AG20443 (cell line): ENCODE measurements at places on chromosomes 6 and 20.

- DNase-seq, result no peak
These were observed 128.8 kb downstream of the HUS1B start for GRCh38 chr6:527989-528673.

DNA sequence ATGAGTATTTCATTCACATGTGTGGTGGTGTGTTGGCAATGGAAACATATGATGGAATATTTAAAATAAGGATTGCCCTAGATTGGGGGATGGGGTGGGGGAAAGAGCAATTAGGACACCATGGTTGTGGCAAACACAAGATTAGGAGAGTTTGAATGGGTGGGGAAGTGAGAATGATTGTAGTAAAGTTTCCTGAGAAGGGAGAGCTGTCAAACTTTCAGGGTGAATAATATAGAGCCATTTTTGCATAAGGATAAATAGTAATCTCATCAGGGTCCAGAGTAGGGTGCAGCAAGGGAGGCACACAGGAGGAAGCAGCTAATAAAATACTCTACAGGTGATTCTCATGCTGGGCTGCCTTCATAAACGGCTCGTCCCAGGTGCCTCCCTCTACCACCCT is 294.9 kb upstream of the MARCKS start:
- no peak for DNase-seq

- DNase-seq, result no peak
These were observed 21.8 kb downstream of the CCDC167 start for GRCh38 chr6:37477656-37478435.

DNA sequence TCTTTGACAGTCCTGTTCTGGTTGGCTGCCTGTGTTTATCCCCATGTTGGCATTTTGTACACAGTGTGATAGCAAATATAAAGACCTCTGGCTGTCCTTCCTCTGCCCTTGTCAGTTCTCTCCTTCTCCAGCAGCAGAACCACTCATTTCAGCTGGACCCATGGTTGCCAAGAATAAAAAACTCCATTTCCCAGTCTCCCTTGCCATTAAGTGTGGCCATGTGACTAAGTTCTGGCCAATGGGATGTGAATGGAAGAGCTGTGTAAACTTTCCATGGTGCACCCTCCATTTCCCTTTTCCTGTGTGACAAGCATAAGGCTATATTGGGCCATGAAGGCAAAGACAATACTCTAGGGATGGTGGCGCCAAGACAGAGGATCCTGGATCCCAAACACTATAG is 78.4 kb upstream of the TBC1D7 start:
- no peak for DNase-seq

DNA sequence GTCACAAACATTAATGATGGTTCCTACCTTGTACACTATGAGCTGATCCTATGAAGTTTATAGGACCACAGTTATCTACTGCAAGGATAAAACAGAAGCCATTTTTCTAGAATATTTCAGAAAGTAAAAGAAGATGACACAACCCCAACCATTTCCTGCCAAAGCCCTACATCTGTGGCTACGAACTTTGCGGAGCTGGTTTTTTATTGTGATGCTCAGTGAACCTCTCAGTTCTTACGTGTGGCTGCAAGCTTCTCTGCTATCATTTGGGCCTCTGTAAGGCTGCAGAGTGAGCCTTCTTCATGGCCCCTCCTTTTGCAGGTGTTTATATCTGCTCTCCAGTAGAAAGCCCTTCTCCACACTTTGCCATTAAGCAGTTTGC is 17.8 kb upstream of the TAGAP start:
- no peak for DNase-seq

DNA sequence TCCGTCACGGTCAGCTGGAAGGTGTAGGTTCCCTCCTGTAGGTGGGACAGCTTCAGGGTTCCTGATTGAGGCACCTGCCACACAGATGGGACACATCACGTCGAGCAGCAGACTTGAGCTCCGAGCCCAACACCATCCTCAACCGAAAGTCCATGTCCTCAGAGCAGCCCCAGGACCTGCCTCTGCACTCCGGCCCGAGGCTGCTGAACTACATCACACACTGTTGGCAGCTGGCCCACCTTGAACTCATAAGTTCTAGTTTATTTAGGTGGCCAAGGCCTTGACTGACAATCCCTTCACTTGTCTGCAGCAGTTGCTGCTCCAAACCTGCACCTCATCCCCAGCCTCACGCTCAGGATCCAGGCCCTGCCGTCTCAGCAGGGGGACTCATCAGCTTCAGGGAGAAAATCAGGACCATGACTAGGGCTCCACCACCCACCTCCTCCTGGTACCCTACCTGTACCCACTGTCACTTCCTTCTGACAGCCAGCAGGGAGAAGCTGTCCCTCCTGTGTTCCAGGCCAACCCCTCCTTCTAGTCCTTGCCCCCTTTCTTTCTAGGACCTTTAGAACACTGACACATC is 21.0 kb downstream of the LRP11 start:
- no peak for DNase-seq

DNA sequence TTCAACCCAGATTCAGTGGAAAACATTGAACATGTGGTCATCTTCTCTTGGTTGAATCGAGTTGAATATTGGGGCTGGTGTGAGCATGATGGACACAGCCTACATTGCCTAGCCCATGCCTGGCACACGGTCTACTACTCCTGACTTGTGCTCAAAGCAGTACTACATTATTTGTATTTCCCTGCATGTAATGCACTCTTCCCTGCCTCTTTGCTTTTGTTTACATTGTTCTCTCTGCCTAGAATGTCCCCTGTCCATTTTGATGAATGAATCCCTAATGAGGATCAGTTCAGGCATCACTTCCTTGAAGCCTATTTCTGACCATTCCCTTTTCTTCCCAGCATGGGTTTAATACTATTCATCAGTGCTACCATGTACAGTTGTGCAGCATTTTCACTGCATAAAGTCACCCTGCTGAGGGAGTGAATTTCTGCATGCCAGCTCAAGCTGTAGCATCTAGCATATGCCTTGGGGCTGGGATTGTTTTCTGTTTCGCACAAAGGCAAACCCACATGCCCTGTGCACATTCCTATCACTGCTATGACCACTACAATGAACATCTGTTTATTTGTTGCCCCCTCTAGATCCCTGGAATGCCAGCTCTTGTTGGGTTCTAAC is 75.3 kb upstream of the CCN6 start:
- DNase-seq, result no peak

DNA sequence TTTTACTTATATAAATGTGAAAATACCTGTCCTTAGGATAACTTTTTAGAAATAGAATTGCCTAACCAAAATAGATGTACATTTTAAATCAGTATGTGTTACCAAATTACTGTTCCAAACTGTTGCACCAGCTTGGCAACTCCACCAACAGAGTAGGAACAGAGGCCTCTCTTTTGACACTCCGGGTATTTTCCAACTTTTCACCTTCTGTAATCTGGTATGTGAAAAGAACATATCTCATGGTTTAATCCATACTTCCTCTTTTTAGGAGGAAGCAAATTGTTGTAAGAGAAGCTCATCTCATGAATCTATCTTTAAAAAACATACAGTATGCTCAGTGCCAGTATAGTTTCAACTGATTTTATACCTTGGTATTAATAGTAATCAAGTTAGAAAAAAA is 24.9 kb downstream of the RNF144B start:
- DNase-seq, result no peak

DNA sequence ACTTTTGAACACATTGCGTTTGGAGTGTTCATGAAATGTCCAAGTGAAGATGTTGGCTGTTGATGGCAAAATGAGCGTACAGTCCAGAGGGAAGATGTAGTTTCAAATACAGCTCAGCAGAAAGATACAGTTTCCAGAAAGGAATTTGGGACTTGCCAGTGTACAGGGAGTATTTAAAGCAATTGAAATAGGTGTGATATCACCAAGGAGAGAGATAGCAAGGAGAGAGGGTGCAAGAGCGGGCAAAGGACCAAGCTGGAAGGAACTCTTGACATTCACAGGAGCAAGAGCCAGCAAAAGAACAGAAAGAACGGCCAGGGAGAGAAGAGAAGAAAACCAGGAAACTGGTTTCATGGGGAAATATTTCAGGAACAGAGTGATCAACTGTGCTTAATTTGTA is 47.8 kb downstream of the CARMIL1 start:
- DNase-seq, result no peak

GRCh38 chr6:30890646-30891449 is 6.5 kb downstream of the DDR1 start:
- no peak for DNase-seq

DNA sequence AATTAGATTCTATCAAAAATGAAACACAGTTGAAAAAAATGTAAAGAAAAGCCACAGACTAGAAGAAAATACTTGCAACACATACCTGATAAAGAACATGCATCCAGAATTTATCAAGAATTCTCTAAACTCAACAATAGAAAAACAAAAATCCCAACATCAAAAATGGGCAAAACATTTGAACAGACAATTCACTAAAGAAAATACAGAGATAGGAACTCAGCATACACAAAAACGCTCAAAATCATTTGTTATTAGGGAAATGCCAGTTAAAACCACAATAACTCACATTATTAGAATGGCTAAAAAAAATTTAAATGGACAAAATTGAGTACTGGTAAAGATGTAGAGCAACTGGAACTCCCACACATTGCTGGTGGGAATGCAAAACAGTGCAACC is 311.0 kb upstream of the PRDM1 start:
- DNase-seq, result no peak

GRCh38 chr6:25017932-25018567 is 82.3 kb upstream of the RIPOR2 start:
- DNase-seq, result peak; percentile 59

GRCh38 chr20:10986586-10986985 is 312.8 kb upstream of the JAG1 start:
- DNase-seq, result no peak

GRCh38 chr20:2739042-2739398 is 46.4 kb downstream of the EBF4 start:
- no peak for DNase-seq

- DNase-seq, result no peak
These were observed 11.9 kb upstream of the VEGFA start for GRCh38 chr6:43757966-43758616.

GRCh38 chr6:23547851-23548250 is 578.2 kb upstream of the NRSN1 start:
- DNase-seq, result no peak

GRCh38 chr6:21933351-21933750 is 339.8 kb downstream of the SOX4 start:
- no peak for DNase-seq

DNA sequence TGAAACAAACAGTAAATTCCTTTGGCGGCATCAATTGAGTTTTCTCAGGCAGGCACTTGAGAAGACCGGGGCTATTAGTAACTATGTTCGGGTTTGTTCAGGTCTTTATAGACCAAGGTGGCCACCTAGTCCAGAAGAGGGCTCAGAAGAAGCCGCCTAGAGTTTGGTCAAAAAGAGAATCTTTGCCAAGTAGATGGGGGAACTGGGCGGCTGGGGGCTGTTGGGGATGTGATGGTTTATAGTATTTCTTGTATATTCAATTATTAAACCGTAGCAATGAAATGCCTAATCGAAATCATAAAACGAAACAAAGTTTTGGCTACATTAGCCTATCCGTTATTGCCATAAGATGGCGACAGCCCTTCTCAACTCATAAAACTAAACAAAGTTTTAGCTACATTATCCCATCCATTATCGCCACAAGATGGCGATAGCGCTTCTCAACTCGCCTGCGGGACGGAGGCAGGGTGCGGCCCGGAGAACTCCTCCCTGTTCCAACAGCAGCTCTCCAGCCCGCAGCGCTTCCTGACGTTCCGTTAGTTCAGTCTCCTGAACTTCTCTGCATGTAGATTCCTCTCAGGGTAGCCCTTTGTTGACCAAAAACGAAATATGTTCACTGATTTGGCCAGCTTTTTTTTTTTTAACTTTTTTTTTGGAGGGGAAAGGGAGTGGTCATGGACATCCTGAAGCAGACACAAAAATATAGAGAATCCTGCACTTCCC is 120.5 kb upstream of the PRSS16 start:
- peak; percentile 90 for DNase-seq

GRCh38 chr6:114055349-114055748 is 84.4 kb upstream of the HDAC2 start:
- no peak for DNase-seq

GRCh38 chr6:151412909-151413308 is 21.6 kb upstream of the ZBTB2 start:
- no peak for DNase-seq

GRCh38 chr20:574297-574942 is 30.8 kb upstream of the CSNK2A1 start:
- no peak for DNase-seq

GRCh38 chr20:8427419-8428040 is 295.5 kb downstream of the PLCB1 start:
- DNase-seq, result no peak

- no peak for DNase-seq
These were observed 51.2 kb downstream of the VAPB start for GRCh38 chr20:58440021-58440767.

DNA sequence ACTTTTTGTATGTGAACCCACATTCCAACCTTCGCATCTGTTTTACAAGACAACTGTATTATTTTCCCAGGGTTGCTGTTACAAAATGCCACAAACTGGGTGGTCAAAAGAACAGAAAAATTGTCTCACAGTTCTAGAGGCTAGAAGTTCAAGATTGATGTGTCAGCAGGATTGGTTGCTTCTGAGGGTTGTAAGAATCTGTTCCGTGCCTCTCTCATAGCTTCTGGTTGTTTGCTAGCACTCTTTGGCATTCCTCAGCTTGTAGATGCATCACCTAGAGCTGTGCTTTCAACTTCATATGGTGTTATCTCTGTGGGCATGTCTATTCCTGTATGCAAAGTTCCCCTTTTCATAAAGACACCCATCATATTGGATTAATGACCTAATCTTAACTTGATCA is 1067.2 kb downstream of the EPHA7 start:
- no peak for DNase-seq

DNA sequence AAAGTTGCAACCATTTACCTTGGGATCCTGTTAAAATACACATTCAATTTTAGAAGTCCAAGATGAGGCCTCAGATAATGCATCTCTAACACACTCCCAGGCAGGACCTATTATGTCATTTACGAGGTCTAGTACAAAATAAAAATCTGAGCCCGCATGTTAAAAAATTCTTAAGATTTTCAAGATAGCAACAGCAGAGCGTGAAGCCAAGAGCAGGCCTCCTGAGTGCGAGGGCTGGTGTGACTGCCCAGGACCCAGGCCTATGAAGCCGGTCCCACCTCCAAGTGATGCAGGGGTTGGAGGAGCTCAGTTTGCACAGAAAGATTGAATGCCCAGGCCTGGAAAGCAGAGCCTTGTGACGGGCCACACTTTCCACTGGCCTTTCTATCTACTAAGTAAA is 211.1 kb upstream of the KCNQ5 start:
- no peak for DNase-seq
